ENCODE measurements at places on chromosomes 3 and 15. TPM values are rescaled to one million over a fixed set of nuclear protein-coding genes. Genes with fewer than 3 reads are reported as not detected.
A peak's percentile ranks its signal among the peaks of the same experiment; 100 is the strongest.

DNA sequence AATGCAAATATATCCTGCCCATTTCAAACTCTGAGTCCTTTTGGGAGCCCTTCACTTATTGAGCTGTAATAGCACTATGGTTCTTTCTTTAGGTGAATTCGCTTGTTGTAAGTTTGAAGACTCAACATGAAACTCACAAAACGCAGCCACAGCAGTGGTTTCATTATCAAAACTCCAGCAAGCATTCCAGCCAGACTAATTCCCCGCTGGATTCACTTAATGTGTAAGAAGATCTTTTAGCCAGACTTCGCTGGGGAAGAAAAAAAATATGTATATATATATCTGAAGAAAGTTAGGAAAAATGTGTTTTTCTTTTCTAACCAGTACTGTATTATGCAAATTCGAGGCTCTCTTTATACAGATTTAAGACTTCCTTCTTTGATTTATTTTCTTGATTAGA, 241.1 kb downstream of the WNT5A start:
- DNase-seq, result peak; percentile 23

- no peak for DNase-seq
Observed at GRCh38 chr15:78389738-78390137, 48.3 kb upstream of the IREB2 start.

Gene CLRN1
- not detected for total RNA-seq

Gene LRRC57
- 21.1 TPM for total RNA-seq

Gene HYAL3
- total RNA-seq, result 7.3 TPM

Gene PRSS50
- not detected for total RNA-seq

Gene MIX23
- total RNA-seq, result 126 TPM

- no peak for DNase-seq
Observed at GRCh38 chr15:43382310-43382709, 11.4 kb downstream of the TUBGCP4 start.

GRCh38 chr3:178802259-178802658, 266.0 kb downstream of the KCNMB2 start:
- no peak for DNase-seq

DNA sequence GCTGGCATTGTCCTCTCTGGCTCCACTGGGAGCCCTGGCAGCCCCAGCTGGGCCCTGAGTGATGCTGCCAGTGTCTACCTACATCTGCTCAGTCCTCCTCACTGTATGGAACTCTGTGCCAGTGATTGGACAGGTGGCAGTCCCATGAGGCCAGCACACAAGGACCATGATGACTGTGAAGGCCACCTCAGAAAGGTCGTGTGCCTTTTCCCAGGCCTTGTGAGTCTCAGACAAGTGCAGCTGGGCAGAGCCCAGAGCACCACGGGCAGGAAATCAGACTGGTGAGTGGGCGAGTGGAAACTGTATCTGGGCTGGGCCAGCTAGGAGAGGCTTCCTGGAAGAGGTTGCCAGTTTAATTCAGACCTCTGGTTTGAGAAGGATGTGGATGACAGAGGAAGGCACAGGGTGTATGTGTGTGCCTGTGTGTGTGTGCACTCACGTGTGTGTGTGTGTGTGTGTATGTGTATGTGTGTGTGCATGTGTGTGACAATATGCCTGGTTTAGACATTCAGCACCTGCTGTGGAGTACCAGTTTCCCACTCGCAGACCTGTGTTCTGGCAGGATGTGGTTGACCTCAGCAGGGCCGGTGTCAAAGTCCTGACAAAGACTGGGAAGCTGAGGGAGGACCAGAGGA, 7.0 kb downstream of the MAPKAPK3 start:
- DNase-seq, result peak; percentile 82

- no peak for DNase-seq
Observed at GRCh38 chr3:83843716-83844115, 1115.1 kb upstream of the CADM2 start.

Gene BSN
- 0.09 TPM for total RNA-seq

- no peak for DNase-seq
Observed at GRCh38 chr3:143952569-143953072, 19.0 kb upstream of the DIPK2A start.

DNA sequence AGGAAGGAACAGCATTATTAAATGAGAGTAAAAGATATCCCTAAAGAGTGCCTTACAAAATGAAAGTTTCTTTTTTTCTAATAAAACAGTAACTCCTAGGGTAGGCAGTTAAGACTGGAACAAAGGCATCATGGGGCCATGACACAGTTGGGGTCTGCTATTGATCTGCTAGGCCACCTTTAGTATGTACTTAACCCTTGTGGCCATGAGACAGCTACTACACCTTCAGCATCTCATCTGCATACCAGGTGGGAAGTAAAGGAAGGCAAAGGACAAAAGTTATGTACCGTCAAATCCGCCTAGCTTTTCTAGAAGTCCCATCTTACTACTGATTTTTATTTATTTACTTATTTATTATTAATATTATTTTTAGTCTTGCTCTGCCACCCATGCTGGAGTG, 93.8 kb upstream of the FHIT start:
- DNase-seq, result no peak

Gene TNFAIP8L3
- total RNA-seq, result 0.77 TPM

- DNase-seq, result peak; percentile 72
Observed at GRCh38 chr15:40106203-40107161, 2.2 kb downstream of the BMF start.

GRCh38 chr3:5012367-5012766, 33.1 kb downstream of the BHLHE40 start:
- DNase-seq, result peak; percentile 62

Gene IL16
- total RNA-seq, result 97.2 TPM

- no peak for DNase-seq
Observed at GRCh38 chr15:66042624-66043023, 173.3 kb downstream of the RAB11A start.

DNA sequence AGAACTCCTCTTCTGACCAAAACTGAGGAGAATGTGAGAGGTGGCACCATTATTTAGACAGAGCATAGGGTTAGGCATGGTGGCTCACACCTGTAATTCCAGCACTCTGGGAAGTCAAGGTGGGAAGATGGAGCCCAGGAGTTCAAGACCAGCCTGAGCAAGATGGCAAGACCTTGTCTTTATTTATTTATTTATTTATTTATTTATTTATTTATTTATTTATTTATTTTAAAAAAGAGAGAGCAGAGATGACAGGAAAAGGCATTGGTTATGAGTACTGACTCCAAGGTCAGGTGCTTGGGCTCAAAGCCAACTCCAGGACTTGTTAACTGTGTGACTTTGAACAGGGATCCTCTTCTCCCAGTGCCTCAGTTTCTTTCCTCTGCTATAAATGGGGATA, 217.7 kb downstream of the MEX3B start:
- peak; percentile 14 for DNase-seq

DNA sequence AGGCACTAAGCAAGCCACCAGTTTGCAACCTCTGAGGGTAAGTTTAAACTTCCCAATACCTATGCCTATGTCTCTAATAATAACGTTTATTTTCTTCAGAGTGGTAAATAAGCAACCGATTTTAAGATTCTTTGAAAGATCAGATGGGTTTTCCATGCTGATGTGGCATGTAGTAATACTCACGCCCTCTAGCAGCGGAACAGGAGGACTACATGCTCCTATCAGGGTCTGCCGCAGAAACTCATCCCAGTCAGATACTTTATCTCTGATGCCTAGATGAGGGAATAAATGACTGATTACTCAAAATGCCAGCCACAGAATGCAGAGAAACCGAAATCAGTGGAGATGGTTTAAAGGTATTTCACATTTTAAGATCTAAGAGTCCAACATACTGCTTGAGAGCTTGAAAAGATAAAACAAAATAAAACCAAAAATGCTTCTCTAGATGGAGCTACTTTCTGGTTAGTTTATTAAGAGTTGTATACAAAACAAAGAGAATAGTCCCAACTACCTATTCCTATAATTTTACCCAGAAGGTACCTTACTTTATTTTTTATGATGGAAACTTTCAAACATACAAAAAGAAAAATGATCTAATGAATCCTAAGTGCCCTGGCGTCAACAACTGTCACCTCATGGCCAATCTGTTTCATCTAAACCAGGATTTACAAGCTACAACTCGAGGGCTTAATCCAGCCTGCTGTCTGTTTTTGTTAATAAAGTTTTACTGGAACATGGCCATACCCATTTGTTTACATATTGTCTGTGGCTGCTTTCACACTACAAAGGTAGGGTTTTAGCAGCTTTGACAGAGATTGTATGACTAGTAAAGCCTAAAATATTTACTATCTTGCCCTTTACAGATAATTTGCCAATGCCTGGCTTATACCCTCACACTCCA, 37.5 kb upstream of the STIMATE start:
- peak; percentile 84 for DNase-seq

DNA sequence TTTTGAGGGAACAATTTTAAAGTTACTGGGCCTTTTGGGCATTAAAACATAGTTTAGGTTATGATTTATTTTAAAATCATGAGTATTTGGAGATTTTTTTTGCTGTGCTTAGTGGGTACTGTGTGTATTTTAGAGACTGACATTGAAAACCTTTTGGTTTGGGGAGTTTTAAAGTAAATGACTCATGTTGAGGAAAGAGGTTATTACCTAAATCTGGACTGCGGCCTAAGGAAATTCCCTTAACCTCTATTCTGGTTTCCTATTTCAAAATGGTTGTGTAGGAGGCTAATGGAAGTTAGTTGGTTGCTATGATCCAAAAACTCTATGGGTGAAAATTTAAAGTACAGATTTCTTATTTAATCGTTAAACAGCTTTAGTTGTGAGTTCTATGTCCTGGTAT, 57.3 kb upstream of the DPH6 start:
- no peak for DNase-seq

- DNase-seq, result peak; percentile 85
Observed at GRCh38 chr3:49602877-49603411, 48.7 kb downstream of the BSN start.

All from activated CD4-positive, alpha-beta T cell treated with anti-CD3 and anti-CD28 coated beads, Interleukin-2, amount 10 ng/mL, durations not matched to agents 24 days and 14 days (primary cell).